H4 (cell line): ENCODE measurements at places on chromosomes 2 and 18. TPM values are rescaled to one million over a fixed set of nuclear protein-coding genes. Genes with fewer than 3 reads are reported as not detected.

OR6B2 gene
- not detected in 2 replicates for total RNA-seq

RGPD4 gene
- not detected in 2 replicates for total RNA-seq

CLK1 gene
- total RNA-seq = 21.1 and 43.6 TPM in 2 replicates

COLEC11 gene
- total RNA-seq = not detected in 2 replicates

GALNT13 gene
- total RNA-seq = 10.4 and 12.8 TPM in 2 replicates

IL36B gene
- total RNA-seq = not detected in 2 replicates

TRIM54 gene
- 0.35 TPM in 1 of 2 replicates, not detected in the other for total RNA-seq
